HEK293T (cell line): ENCODE measurements at places on chromosomes 4 and X.

DNA sequence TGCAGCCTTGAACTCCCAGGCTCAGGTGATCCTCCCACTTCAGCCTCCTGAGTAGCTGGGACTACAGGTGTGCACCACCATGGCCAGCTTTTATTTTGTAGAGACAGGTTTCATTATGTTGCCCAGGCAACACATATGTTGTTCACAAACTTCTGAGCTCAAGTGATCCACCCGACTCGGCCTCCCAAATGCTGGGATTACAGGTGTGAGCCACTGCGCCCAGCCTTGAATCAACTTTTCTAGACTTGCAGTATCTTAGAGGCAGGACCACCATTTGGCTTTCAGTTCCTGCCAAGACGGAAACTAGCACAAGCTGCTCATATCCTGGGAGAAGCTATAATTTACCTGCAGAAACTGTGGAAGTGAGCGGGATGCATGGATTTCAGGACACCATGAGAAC, 19.9 kb downstream of the NAT8L start:
- no peak for DNase-seq

DNA sequence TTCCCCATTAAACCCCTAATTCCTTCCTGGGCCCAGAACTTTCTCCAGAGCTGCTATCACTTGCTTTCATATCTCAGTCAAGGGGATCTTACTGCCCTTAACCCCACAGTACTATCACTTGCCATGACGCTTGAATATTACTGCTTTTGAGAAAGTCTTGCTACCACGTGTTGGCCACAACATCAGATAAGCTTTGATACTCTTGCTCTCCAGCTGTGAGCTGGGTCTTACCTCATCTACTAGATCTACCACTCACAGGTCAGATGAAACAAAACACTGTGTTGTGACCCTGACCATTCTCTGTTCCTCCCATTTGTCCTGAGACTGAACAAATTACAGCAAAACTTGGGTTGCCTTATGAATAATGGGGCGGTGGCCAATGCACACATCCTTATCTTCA, 12.1 kb upstream of the TAPT1 start:
- no peak for DNase-seq

- no peak for DNase-seq
These were observed 115.8 kb downstream of the THOC2 start for GRCh38 chrX:123617007-123617406.

DNA sequence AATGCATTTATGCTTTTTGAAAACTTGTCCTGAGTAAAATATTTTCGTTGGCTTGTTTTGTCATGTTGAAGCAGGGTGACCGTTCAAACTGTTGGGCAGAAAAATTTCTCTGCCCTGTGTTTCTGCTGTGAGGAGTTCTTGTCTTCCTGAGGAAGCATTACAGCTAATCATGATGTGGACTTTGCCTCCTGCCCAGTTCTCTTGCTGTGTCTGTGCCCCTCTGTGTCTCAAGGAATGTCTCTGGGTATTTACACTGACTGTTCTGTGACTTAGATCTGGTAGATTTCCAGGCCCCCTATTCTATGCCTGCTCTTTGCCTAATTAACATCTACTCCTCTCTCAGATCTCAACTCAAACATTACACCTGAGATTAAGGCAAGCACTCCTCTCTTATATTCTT, 30.4 kb upstream of the RPL34 start:
- no peak for DNase-seq

DNA sequence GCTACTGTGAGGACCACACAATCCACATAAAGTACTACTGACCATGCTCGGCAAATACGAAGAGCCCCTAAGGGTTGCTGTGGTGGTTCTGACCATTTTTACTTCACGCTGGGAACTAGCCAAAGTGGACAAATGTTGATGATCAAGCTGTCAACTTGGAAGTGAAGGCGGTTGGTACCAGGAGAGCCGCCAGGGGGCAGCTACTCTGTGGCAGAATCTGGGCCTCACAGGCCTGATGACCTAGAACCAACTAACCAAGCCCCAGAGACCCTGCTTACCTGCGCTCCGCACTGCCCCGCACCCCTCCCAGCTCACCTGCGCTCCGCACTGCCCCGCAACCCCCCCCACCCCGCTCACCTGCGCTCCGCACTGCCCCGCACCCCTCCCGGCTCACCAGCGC, 5.6 kb downstream of the GAK start:
- DNase-seq: peak; percentile 69

DNA sequence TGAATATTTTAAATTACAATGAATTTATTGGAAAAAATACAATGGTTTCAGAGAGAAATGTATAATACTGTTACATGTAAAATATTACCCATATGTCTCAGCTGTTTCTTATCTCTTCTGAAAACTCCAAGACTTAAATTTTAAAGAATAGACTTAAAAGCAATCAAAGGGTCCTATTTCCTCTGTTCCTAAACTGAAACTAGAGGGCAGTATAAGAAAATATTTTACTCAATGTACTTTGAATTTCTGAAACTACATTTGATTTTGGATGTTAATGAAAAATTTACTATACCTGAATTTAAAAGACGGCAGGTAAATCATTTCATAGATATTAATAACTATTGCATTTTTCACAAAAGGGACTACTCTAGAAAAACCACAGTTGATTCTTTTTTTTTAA, 200.2 kb downstream of the LRBA start:
- no peak for DNase-seq

DNA sequence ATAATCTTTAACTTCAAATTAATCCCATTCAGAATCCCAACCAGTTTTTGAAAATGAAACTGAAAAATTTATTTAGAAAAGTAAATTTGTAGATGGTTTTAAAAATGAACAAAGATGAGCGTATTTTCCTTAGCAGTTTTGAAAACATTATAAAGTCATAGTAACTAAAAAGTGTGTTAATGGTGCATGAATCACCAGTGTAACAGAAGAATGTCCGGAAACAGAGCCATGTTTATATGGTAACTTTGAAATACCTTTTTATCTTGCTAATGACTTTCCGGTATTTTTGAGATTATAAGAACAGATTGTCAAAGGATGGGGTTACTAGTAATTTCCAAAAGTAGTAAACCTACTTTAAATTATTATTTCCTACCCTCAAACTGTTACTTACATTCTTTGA, 145.9 kb downstream of the IRS4 start:
- DNase-seq: no peak

- DNase-seq: no peak
These were observed 8.9 kb downstream of the CFAP99 start for GRCh38 chr4:2427383-2428334.

GRCh38 chrX:44072631-44073030, 99.4 kb upstream of the NDP start:
- DNase-seq: no peak

GRCh38 chrX:44898411-44899221, 25.6 kb downstream of the KDM6A start:
- no peak for DNase-seq

GRCh38 chr4:8910822-8911315, 39.2 kb upstream of the HMX1 start:
- no peak for DNase-seq

GRCh38 chr4:111120191-111120590, 497.3 kb upstream of the PITX2 start:
- DNase-seq: no peak

DNA sequence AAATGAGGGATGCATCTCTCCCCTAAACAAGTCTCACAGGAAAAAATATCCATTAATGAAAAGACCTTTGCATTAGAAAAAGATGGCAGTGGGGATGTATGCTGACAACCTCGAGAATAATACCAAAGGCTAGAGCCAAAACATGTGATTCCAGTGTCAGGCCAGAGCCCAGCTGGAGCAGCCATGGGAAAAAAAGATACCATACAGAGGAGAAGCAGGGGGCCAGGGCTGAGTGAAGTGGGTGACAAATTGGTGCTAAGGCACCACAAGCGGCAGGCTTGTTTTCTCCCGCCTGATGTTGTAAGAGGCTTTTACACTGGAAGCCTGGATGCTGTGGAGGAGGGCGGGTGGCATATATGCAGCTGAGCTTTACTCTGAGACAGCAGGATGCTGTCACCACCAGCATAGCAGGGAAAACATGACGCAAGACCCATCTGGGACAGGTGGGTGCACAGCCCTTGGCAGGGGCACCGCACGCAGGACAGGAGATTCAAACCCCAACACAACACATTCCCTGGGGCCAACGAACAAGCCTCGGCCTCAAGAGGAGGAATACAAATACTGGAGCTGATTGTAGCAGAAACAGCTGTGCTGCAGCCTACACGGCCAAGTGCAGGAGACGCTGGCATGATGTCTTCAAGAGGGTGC, 91.9 kb downstream of the TSPAN5 start:
- DNase-seq: no peak

DNA sequence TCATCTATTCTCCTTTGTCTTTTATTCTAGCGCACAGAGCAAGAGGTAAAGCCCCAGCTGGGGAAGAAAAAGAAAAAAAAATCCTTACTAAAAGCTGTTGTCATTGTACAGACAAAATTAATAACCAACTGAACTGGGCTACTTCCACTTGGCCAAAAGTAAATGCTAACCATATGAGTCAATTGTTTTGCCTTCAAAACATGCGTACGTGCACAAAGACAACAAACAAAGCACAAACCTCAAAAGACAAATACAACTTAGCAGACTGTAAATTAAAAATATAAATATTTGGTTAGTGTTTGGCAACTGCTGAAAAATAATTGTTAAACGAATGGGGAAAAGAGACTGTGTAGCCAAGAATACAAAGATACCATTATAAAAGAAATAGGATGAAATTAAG, 5.9 kb downstream of the EDA2R start:
- DNase-seq: no peak

DNA sequence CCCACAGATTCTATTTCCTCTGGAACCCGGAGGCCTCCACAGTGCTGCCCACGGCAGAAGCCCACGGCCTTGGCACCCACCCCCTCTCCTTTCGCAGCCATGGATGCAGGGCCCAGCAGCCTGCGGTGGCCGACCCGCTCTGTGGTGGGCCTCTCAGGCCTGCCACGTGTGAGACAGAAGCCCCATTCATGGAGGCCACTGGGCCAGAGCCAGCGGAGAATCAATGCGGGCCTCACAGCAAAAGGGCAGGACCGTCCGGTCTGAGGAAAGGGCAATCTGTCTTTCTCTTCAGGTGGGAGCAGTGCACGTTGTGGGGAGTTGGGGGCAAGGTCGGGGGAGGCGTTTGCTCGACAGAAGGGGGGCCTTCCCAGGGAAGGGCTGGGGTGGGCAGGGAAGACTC, 8.4 kb upstream of the HAUS7 start:
- no peak for DNase-seq

DNA sequence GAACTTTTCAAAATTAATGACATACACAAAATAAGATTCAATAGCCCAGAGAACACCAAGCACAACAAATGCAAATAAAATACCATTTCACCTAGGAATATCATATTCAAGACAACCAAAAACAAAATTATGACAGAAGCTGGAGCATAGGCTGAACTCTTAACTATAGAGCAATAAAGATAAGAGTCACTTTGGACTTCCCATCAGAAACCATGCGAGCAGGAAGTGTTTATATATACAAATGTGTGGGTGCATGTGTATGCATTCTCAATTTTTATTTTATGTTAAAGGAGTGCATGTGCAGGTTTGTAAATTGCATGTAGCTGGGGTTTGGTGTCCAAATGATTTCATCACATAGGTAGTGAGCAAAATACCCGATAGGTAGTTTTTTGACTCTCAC, 291.6 kb downstream of the ARAP2 start:
- DNase-seq: no peak
